Peyer's patch (tissue), 4 donors: ENCODE measurements at places on chromosomes 2 and 18. TPM values are rescaled to one million over a fixed set of nuclear protein-coding genes. Genes with fewer than 3 reads are reported as not detected.

Gene CAPN14
- not detected for total RNA-seq

Gene MAB21L4
- total RNA-seq, result 3.7 TPM

GRCh38 chr2:149442346-149442745 lies 112.0 kb downstream of the LYPD6 start:
- DNase-seq, result no peak

- no peak for DNase-seq
Measured at GRCh38 chr2:180222644-180223043, 215.5 kb upstream of the CWC22 start.

DNA sequence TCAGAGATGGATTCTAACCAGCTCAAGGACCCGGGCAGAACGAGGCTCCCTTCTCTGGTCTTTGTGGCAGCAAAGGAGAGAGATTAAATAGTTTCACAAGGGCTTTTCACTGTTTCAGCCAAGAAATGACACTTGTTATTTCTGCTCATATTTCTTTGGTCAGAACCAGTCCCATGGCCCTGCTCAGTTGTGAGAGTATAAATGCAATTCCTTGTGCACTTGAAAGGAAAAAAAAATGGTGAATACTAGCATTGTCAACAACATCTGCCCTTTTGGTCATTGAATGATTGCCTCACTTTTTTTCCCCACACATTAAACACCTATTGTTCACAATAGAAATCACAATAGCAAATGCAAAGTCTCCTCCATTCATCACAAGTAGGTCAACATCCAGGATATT lies 104.4 kb downstream of the RDH14 start:
- no peak for DNase-seq

DNA sequence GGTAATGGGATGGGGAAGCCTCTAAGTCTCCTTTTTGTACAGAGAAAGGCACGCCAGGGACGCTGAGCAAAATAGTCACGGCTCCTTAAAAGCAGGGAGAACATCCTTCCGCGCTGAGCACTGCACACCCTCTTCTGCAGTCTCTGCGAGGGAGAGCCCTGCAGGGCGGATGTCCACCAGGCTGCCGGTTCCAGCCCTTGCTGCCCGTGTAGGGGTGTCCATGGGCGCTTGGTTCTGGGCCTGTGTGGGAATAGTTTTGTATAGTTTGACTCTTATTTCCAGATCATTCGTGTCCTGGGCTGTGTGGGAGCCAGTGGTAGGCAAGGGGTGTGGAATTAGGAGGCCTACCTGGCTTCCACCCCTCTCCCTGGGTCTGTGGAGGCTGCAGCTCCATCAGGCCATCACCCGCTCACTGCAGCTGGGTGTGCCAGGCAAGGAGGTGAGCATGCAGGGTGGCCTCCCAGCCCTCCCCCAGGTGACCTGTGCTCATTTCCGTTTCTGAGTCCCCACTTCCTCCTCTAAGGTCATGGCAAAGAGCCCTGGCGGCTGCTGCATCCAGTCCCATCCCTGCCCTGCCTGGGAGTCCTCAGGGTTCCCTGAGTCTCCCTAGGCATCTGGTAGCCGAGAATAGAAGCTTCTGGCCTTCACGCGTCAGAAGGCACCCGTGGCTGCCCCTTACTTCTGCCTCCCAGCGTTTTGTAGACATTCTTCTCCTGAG lies 202.6 kb downstream of the LDLRAD4 start:
- DNase-seq, result no peak

Gene COLEC11
- 5.8 TPM for total RNA-seq
